ENCODE measurements at places on chromosomes 5 and 9.

DNA sequence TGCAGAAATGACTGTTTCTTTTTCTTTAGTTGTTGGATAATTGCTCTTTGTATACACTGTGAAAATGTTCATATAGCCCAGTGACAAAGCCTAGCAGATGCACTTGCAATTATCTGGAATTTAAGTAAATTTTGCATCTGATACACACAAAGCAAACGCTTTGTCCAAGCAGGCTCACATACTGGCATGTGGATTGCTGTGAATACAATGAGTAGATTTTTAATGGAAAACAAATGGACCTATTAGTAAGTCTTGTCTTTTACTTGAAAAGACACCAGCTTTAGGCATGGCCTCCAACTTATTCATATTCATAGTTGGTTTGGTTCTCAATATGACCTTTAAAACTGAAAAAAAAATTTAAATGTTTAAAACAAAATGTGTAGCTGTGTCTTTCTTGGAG lies 1299.8 kb upstream of the WWC1 start:
- DNase-seq = no peak

- no peak for DNase-seq
Measured at GRCh38 chr9:33377089-33377715, 25.2 kb downstream of the AQP7 start.

- DNase-seq = no peak
Measured at GRCh38 chr9:20853866-20854265, 169.8 kb downstream of the FOCAD start.

GRCh38 chr5:127840198-127840524 lies 137.0 kb downstream of the CCDC192 start:
- no peak for DNase-seq

DNA sequence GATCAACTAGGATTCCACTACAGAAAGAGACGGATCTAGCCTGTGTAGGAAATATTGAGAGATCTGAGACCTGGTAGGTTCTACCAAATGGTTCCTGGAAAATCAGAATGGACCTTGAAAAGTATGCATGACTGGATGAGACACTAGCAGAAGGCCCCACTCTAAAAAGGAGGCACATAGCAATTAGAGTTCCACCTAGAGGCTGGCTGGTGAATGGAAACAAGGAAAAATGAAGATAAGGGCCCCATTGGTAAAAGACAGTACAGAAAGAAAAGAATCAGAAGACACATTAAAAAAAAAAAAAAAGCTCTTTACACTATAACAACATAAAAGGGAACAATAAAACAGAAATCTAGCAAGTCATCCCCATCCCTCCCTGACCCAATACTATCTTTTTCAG lies 518.5 kb downstream of the NR2F1-AS1 start:
- DNase-seq = no peak

GRCh38 chr5:89851911-89852310 lies 557.6 kb downstream of the CETN3 start:
- DNase-seq = no peak

- no peak for DNase-seq
Measured at GRCh38 chr5:10854506-10855277, 93.7 kb upstream of the DAP start.

DNA sequence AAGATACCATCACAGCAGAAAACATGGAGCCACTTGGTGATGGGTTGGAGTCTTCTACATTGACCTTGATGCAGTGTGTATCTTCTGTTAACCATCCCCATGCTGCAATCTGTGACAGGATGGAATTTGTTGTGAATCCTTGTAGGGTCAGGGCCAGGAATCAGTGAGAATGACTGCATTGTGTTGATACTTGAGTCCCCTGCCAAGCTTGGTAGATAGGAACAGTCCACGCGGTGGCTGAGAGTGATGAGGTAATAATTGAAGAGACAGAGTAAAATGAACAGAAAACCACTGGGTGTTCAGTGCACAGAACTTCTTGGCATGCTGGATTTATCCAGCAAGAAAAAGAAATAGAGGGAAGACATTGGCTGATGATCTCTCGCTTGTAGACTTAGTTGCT lies 217.5 kb downstream of the MAN2A1 start:
- no peak for DNase-seq
